ENCODE measurements at places on chromosomes 1 and 21.
A peak's percentile ranks its signal among the peaks of the same experiment; 100 is the strongest.

DNA sequence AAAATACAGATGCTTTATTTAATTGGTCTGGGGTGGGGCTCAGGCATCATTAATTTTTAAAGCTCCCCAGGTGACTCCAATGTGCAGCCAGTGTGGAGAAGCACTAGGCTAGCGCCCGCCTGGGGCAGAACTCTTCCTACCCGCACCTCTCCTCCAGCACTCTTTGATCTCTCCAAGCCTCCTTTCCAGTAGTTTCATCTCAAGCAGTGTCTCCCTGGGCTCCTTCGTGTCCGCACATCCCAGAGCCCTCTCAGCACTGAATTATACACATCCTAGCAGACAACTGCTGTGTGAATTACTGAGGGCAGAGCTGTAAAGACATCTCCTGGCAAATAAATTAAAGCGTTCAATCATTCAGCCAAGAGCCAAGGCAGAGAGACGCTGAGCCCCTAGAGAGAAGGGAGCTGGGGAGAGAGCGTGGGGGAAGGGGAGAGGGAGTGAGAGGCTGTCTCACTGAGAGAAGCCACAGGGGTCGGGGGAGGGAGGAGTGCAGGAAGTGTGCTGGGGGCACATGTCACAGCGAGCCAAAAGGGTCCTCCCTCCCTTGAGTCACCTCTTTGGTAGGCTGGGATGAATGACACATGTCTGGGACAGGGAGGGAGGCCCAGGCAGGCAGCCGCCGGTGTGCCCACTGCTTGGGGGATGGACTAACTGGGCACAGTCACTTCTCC is 21.0 kb upstream of the PARP1 start:
- no peak for DNase-seq

DNA sequence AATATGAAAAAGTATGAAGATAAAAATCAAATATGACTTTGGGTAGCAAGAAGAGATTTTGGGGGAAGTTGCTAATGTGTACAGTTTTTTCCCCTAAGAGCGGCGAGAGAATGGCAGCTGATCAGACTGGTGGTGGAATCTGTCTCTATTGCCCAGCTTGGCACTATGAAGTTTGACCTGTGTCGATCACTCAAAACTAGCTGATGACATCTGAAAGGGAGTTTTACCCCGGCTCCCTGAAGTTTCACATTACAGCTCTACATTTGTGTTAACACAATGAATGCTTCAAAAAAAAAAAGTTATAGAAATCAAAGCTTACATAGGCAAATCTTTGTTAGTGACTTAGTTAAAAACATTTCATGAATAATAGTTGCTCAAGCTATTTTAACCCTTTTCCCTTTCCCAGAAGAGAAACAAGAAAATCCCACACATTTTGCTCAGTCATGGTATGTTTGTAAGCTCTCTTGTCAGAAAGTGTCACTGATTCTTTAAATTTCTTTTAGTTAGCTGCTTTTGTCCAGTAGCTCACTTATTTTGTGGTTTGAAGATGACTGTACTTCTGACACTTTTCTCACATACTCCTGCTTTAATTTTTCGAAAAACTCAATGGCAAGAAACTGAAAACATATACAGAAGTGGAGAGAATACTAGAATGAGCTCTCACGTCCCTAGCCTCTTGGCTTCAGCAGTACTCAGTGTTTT is 41.3 kb downstream of the DYRK1A start:
- DNase-seq: no peak

DNA sequence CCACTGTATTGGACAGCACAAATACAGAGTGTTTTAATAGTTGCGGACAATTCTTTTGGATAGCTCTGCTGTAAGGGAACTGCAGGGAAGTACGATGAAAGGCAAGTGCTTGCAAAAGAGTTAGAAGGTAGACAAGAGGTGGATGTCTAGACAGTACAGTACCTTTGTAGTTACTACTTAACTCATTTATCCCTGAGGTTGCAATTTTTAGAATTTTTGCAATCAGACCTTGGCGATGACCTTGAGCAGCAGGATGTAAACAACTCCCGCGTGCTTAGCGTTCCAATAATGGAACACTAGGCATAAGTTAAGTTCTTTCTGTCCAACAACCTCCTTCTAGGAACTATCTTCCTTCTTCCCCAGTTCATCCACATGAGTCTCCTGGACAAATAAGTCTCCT is 1.9 kb upstream of the SYT14 start:
- no peak for DNase-seq

DNA sequence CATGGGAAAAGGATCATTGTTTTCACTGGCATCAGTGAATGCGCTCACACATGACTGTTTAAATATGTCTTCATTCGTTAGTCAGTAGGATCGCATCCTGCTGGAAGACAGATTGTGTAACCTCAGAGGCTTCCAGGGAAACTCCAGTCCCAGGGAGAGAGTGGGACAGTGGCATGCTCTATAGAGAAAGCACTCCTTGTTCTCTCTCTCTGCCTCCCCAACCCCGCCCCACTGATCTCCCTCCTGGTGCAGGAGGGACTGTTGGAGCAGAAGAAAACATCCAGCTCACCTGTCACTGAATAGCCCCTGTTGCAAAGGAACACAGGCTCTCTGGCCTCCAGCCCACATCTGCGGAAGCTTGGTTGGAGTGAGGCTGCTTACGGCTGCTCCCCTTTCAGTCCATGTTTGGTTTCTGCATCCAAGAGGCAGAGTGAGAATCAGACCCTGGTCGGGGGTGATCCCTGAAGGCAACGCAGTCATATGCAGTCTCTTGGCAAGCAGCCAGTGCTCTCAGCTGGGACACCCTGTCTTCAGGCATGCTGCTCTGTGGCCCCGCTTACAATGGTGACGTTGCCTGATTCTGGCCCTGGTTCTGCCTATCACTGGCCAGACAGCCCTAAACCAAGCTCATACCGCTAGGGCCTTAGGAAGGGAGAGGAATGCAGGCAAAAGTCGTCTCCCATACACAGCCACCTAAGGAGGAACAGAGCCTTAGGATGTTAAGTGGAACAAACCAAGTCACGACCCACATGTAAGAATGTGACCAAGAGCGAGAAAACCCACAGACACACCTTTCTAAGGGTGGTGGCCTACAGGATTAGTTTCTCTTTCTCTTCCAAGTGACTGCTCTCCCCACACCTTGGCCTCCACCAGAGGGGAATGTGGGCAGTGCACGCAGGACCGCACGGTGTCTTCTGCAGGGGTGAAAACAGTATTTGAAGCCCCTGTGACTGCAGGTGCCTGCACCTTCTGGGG is 39.7 kb downstream of the BACE2 start:
- DNase-seq: peak; percentile 56

DNA sequence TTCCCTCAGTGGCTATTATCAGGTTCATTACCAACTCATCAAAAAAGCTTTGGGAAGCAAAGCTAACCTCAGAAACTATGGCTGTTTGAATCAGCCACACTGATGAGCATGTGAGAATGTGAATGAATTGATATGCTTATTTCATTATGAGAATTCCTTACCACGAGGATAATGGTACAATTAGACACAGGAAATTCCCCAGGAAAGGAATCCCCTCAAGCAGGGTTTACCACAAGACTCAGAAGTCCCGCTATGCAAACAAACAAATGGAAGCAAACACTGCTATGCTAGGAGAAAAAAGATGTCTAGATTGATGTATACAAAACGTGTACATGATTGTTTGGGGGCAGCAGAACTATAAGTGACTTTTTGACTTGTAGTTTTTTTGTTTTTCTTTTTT is 205.0 kb downstream of the HMCN1 start:
- no peak for DNase-seq

DNA sequence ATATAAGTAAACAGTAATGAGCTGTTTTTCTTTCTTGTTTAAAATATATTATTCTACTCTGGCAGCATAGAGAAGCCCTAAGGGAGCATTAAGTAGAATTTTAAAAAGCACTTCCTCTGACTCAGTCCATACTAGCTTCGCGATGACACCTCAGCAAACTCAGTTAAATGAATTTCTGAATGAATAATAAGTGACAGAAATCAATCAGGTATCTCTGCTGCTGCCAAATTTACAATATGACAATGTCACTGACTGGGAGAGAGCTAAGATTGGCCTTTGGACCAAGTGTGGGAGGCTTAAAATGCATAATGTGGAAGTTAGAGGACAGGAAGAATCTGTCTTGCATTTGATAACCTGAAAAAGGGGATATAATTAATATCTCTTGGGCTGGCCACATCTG is 296.1 kb downstream of the HHIPL2 start:
- DNase-seq: no peak

DNA sequence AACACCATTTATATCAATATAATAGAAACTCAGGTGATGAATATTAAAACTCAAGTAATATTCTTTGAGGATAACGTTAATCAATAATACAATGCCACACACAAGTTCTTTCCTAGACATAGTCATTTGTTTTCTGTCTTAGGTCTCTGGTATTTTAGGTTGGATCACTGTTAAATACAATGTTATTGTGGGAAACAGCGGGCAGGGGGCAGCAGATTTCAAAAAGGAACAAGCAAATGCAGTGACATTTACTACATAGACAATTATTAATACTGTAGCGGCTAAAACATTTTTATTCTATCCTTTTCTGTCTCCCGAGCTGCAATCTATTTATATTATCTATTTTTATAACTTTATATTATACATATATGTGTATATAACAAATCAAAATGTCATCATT is 186.4 kb upstream of the ZNHIT6 start:
- DNase-seq: no peak

DNA sequence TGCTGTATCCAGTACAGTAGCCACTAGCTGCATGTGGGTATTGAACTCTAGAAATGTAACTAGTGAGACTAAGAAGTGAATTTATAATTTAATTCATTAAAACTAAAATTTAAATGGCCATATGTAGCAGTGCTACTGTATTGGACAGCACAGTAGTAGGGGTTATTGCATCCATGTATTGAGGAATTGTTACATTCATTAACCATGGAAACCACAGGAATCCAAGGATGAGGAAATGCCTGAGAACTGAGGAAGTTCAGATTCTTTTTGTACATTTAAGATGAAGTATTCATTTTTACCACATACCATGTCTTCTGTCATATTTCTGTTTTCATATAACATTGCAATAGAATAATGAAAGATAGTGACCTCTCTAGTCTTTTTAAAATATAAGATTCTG is 2.6 kb downstream of the MTF2 start:
- peak; percentile 17 for DNase-seq

- no peak for DNase-seq
Measured at GRCh38 chr1:16442265-16442664, 1.7 kb downstream of the NECAP2 start.

GRCh38 chr1:6275826-6276782 is 15.2 kb upstream of the GPR153 start:
- no peak for DNase-seq

GRCh38 chr21:44557491-44558328 is 885 bp downstream of the KRTAP10-3 start:
- no peak for DNase-seq

DNA sequence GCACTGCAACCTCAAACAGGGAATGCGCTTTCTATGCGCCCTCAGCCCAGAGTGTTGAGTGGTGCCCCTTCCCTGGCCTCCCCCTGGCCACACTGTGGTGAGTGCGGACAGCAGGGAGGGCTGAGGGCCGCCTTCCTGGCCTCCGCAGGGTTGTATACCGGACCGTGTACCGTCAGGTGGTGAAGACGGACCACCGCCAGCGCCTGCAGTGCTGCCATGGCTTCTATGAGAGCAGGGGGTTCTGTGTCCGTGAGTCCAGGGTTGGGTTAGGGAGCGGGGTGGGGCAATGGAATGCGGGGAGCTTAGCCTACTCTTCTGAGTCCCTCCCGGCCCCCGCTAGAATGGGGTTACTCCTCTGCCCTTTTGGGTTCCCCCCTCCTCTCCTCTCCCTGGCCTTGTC is 11.7 kb downstream of the PEAR1 start:
- no peak for DNase-seq

- no peak for DNase-seq
Measured at GRCh38 chr1:103170609-103171008, 62.3 kb upstream of the COL11A1 start.

DNA sequence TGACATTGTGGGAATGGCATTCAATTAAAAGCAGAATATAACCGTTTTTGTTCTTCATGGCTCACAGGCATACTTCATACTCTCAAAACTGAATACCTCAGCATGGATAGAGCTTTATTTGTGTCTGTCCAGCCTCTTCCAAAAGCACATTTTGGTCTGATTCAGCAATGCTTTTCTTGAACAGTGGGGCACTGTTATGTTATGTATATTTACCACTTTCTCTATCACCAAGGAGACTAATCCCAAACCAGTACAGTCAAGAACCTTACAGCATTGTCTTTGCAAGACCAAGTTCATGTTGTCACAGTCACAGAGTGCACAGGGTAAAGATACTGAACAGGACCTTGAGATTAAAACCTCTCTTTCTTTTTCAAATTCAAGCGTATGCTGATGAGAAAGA is 582.8 kb downstream of the PTBP2 start:
- DNase-seq: no peak

- no peak for DNase-seq
Measured at GRCh38 chr1:27772036-27772931, 735 bp upstream of the STX12 start.

DNA sequence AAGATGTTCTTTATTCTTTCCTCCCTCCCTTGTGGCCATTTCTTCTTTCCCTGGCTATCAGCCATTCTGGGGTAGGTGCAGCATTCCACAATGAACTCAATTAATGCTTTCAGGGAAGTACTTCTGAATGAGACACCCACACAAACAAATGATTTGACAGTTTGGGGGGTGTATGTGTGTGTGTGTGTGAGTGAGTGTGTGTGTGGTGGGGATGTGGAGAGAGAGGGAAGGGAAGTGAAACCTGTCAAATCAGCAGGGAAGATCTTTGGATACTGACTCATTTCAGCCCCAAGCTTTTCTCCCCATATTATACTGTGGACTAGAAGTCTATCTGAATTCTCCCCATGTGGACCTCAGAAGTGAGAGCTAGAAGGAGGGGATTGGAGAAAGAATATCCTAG is 154.9 kb upstream of the CD34 start:
- no peak for DNase-seq

DNA sequence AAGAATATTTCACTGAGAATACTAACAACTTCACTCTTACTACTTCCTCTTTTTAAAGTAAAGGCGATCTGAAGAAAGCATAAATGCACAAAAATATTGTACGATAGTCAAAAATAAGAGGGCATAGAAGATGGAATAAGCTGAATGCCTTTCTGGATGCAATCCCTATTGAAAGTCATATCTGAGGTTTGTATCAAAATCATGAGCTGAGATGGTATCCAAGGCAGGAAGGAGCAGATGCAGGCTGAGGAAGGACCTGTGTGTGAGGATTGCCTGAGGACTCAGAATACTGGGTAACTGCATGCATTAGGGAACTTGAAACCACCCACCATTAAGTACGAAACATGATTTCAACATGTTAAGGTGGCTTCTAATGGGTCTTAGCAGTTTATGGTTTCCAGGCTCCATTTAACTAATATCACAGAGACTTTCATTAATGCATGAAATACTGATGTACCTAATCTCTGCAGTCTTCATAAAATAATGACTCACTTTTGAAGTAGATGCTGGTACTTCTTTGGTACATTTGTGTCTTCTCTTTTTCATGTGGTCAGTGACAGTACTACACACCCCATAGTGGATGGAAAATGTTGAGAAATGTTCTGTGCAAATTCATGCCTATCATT is 29.6 kb upstream of the RGS1 start:
- DNase-seq: no peak

All from hematopoietic multipotent progenitor cell treated with erythropoietin and hydrocortisone succinate and interleukin-3 and kit ligand, for 15 days (in vitro differentiated cells).